NT2/D1 (cell line): ENCODE measurements at places on chromosomes 3 and 15.
A peak's percentile ranks its signal among the peaks of the same experiment; 100 is the strongest.

DNA sequence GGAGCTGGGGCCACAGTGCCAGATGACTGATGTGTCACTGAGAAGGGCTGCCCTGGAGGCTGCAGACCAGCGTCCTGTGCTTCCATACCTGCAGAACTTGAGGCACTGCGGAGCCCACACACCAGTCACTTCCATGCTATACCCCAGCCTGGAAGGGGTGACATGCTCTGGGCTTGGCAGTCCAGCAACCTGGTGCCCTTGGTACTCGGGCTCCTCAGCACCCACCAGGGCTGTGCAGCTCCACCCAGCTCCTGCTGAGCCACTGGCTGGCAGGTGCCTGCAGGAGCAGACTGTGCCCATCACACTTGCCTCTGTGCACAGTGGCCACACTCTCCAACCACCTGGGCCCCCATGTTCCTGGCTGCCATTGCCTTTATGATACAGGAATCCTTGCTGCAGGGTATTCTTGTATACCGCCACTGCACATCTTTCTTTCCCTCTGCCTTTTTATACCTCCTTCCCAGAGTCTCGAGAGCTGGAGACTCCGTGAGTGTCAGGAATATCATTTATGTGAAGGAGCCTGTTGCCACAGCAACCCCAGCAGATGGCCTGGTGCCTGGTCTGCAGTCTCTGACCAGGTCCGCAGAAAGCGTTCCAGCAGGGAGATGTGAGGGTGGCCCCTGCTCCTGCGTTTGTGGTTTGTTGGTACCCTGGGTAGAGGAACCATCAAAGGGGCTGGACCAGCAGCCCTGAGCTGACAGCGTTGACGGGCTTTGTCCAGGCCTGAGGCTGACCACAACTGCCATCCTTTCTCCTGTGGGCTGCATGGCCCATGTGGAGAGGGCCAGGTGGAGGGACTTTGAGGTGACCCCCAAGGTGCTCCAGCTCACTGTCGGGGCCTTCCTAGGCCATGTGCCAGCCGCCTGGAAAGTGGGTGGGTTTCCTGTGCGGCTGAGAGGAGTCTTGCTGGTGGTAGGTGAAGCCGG, 93.4 kb upstream of the PLXNA1 start:
- no peak for DNase-seq

DNA sequence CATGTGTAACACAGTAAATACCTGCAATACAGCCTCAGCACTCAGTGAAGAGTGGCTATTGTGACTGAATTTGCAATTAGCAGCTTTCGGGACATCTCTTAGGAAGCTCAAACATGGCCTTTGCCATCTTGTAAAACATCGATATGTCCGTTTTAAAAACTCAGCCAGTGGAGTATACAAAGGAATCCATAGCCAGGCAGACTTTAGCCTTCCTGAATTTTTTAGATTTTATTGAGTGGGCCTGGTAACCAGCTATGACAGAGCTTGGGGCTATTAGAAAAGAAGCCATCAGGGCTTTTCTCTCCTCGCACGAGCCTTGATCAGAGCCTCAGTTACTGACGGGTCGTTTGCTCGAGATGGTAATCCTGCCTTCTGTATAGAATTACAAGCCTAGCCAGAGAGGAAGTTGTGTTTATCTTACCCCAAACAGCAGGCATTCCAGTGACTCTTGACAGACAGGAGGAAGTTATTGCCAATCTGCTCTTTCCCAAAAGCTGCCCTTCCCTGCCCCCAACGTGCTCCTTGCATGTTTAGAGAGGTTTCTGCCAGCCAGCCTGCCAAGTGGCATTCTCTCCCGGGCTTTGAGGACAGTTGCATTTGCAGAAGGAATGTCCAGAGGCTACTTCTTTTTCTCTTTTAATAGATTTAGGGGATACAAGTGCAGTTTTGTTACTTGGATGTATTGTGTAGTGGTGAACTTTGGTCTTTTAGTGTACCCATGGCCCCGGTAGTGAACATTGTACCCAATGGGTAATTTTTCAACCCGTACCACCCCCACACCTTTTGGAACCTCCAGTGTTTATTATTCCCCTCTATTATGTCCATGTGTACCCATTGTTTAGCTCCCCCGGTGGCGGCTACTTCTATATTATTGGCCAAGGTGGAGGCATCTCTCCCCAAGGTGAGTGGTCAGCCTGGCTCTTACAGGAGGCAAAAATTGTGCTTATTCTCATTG, 40.6 kb downstream of the ITPR1 start:
- DNase-seq = no peak

- no peak for DNase-seq
These were observed 4.2 kb upstream of the FAM131A start for GRCh38 chr3:184333190-184333589.

GRCh38 chr3:80734483-80734882, 966.7 kb upstream of the ROBO1 start:
- no peak for DNase-seq

DNA sequence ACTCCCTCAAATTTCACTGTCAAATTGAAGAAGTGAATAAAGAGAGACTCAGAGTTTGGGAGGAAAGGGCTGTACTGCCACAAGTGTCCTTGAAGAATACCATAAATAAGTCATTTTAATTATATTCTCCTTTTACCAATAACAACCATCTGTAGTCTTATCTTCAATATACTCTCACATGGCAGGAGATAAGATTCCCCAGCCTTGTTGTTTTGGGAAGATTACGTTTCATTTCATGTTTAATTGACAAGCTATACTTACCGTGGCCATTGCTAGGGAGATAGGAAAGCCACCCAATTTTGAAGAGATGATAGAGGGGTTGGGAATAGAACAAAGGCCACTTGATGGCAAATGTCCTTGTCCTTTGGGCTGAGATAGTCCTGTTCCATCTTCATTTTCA, 2.3 kb downstream of the MINDY4B start:
- DNase-seq = no peak

DNA sequence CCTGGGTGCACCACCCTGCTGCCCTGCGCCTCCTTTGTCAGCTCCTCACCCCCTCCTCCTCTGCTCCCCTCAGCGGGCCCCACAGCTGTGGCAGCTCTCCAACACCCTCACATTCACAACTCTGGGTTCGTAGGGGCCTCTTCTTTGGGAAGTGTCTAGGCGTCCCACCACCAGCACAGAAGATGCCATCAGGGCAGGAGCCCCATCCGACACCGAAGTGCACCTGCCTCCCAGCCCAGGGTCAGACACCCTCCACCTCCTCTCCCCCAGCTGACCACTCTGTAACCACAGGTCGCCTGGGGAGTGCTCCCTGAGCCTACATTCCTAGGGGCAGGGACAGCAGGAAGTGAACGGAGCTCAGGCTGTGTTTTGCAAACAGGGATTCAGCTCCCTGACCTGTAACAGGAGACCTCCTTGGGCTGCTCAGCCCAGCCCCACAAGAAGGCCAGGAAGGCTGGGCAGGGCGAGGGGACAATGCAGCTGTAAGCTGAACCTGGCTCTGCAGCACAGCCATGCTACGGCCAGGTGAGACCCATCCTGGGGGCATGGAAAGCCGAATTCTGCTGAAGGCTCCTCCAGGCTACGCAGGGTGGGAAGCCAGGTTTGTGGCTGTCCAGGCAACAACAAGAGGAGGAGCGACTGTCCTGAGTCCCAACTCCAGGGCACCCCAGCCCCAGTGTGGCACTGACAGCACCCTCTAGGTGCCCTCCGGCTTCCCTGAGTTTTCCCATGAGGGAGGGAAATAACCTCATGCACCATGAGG, 269.0 kb downstream of the GOLGA6L6 start:
- DNase-seq = peak; percentile 73

DNA sequence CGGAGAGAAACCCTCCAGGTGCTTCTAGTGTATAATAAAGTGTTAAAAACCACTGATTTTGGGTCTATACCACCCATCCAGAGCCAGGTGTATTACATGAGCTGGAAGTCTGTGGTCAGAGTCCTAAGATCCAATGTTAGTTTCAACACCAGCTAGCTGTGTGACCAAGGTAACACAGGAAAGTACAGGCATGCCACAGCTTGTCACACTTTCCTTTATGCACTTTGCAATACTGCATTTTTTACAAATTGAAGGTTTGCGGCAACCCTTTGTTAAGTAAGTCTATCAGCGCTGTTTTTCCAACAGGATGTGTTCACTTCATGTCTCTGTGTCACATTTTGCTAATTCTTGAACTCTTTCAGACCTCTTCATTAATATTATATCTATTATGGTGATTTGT, 201.3 kb upstream of the PRICKLE2 start:
- DNase-seq = no peak

DNA sequence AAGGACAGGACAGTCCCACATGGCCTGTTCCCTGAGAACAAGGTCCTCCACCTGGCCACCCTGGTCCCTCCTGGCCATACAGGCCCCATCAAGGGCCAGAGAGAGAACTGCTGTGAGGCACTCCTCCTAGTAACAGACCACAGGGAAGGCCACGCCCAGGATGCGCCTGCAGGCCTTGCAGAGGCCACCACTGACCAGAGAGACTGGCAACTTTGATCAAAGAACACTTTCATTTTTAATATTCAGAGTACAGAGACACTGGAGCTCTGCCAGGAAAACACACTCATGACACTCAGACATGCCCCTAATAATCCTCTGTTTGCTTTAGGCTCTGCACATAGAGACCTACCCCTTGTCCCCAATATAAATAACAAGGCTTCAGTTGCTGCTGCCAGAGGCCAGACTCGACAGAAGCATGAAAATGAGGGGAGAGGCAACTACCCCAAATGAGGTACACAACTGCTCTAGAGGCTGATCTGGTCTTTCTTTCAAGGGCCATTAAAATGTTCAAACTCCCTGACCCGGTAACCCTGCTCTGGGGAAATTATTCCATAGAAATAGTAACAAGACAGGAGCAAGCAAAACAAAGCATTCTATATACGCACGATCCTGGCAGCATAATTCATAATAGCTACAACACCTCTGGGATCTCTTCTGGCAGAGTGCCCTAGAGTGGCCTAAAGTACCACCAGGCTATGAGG, 44.8 kb downstream of the CCDC12 start:
- no peak for DNase-seq

DNA sequence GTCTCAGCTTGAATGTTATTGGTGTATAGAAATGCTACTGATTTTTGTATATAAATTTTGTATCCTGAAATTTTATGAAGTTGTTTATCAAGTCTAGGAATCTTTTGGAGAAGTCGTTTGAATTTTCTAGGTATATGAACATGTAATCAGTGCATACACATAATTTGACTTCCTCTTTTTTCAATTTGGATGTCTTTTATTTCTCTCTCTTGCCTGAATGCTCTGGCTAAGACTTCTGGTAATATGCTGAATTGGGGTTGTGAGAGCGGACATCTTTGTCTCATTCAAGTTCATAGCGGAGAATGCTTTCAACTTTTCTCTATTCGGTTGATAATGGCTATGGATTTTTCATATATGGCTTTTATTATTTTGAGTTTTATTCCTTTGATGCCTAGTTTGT, 100.9 kb upstream of the MCTP2 start:
- no peak for DNase-seq
